GM23338 (cell line): ENCODE measurements at places on chromosomes 12 and 14.

DNA sequence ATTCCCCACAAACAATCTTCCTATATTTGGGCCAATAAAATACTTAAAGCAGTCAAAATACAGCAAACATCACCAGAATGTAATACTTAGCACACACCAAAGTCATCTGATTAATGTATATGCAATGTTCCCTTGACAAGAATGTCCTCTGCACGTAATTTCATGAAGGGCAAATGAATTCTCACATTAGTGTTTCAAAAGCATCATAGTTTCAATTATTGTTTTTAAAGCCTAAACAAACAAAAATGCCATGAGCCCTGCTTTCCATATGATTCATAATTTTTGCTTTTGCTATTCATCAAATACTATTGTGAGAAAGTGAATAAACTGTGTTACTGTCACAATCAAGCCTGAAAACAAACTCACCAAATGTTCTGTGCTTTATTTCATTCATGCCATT, 156.0 kb downstream of the EPS8 start:
- no peak for DNase-seq

GRCh38 chr14:99029145-99029915, 242.7 kb downstream of the BCL11B start:
- DNase-seq: no peak

DNA sequence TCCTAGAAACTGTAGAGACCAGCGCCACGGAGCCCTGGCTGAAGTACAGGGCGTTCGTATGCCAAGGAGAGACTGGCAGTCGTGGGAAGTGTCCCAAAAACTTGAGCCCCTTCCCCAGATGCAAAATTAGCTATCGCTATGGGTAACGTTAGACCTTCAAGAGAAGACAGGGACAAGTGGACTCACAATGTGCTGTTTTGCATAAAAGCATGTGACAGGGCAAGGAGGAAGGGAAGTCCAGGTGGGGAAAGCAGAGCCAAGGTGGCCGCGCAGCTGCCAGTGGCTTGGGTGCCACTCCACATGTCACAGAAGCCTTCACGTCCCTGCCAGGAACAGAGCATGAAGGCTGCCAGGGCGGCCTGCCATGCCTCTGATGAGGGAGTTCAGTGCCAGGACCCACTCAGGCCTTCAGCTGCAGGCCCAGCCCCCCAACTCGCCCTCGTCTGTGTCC, 61.2 kb upstream of the DYNC1H1 start:
- no peak for DNase-seq

DNA sequence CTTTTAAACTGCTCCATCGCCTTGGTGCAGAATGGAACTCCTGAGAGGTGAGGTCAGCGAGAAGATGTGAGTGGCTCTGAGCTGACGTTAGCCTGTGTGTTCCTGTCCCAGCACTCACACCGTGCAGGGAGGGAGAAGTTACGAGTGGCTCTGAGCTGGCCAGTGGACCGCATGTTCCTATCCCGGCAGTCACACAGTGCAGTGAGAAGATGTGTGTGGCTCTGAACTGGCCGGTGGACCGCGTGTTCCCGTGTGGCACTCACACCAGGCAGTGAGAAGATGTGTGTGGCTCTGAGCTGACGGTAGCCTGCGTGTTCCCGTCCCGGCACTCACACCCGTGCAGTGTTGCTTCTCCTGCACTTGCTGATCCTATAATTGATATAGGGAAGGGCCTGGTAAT, 59.9 kb downstream of the VCPKMT start:
- no peak for DNase-seq

- DNase-seq: peak; percentile 74
Observed at GRCh38 chr12:53677016-53677799, 1.3 kb upstream of the ATP5MC2 start.

GRCh38 chr12:96070670-96071279, 35.4 kb upstream of the LTA4H start:
- DNase-seq: peak; percentile 69

DNA sequence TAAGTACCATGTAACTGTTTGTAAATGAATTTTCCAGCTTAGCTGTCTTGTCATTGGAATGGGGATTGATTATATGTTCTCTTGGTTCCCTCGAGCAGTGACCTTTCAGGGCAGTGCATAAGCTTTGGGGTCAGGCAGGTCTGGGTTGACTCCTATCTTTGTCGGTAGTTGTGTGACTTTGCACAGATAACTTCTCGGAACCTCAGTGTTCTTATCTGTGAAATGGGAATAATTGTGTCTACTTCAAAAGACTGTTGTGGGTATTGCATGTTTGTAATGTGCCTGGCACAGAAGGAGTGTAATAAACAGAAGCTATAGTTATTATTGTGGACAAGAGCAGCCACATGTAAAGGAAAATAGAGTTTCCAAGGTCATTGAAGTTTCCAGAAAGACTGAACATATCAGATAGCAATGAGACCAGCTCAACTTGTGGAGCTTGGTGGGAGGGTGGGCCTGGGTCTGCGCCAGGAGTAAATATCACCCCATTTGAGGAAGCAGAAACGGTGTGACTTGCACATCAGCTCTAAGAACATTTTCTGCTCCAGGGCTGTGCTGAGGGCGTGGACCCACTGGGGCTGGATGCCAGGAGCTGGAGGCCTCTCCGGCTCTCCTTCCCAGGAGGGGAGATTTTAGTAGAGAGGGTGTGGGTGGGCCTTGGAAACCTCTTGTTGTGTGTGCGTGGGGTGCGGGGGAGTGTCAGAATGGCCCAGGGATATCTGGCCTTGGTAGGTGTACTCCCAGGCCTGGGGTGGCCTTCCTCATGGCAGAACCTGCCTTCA, 19.7 kb downstream of the FOS start:
- no peak for DNase-seq

- DNase-seq: no peak
Observed at GRCh38 chr12:92360543-92360942, 214.9 kb upstream of the BTG1 start.

GRCh38 chr14:46550836-46551235, 100.7 kb downstream of the RPL10L start:
- DNase-seq: no peak

DNA sequence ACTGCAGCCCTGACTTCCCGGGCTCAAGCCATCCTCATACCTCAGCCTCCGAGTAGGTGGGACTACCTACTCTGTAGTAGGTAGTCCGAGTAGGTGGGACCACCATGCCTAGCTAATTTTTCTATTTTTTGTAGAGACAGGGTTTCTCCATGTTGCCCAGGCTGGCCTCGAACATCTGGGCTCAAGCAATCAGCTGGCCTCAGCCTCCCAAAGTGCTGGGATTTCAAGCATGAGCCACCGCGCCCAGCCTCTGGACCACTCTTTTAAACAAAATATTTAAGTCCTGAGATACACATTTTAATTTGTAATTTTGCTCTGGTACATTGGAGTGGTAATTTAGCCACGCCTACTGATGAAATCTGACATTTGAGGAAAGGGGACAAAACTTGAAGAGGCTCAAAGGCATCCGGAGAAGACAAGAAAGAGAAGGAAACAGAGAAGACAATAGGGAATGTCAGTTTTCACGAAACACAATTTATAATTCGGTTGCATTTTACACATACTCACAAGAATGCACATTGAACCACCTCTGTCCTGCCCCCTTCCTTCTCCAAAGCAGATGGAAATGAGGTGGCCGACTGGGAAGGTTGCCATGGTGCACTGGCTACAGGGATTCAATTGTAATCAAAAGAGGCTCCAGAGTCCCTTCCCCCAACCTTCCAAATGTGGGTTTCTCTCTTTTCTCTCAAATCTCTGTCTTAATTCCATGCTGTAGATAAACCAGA, 9.7 kb upstream of the TUBA1A start:
- peak; percentile 63 for DNase-seq

DNA sequence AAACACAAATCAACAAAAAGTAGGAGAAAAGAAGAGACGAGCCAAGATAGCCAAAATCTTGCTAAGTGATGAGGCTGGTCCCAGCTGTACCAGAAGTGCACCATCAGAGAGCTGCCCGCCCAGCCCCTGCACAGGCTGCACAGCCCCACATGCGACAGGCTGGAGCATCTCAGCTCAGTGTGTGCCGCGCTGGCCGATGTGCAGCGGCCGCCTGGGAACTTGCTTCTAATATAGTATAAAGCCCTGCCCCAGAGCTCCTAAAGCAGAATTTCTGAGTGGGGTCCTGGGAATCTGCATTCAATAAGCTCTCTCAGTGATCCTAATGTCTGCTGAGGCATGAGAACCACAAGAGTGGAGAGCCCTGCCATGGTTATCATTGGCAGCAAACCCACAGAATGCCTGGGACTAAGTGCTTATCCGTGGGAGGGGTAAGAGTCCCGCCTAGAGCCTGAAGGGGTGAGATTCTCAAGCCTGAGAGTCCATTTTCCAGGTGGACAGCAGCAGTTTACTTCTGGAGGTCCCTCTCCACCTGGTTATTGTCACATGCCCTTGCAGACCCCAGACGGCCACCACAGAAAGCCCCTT, 171.6 kb downstream of the DPF3 start:
- DNase-seq: no peak

DNA sequence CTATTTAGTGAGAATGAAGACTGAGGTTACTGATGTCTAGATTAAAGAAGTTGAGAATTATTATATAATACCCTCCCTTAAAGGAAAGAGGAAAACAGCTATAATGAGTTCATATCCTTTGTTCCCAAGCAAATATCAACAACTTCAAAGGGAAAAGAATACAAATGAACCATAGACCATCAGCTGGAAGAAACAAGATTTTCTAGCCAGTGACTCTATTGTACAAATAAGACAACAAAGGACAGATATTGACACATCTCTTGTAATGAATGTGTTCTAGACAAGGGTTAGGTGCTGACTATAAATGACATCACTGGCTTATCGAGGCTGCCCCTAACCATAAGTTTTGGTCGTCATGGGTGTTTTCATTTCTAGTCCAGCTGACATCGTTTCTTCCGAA, 48.2 kb downstream of the SLC38A4 start:
- DNase-seq: no peak

GRCh38 chr12:62813031-62813829, 121.7 kb downstream of the PPM1H start:
- DNase-seq: peak; percentile 89

DNA sequence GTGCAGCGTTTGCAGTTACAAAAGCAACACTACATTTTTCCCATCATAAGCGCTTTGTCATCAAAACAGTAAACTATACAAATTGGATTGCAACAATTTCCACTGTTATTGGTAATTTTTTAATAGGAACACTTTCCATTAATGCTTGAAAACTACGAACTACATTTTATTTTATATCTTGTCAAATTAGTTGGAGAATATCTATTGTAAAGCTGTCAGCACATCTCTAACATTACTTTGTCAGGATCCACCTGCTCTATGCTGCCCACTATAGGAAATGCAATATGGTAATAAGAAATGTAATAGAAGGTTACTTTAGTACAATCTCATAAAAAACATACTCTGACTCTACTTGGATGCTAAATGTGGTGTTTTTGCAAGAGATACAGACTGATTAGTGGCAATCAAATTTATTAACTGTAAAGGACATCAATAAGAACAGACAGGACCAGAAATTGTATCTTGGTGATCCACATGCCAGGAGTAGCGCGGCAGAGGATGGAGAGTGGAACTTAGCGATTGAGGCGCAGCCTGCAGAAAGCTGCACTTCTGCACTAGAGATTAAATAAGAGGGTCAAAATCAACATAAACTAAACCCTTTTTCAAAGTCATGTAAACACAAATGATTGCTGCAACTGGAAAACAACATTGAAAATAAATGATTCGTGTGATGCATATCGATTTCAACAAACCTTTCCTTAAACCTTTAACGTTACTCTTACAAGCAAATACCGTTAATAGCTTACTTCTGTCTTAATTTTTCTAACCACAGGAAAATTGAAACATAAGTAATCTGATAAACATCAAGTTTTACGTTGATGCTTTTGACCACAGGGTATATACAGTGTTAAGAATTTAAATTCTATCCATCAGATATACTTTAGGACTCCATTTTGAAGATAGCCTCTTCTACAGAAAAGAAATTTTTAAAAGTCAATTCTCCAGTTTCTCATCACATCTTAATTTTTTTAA, 3.6 kb upstream of the ARID2 start:
- DNase-seq: peak; percentile 35

- peak; percentile 86 for DNase-seq
Observed at GRCh38 chr12:96516472-96517430, 27.4 kb downstream of the CFAP54 start.

DNA sequence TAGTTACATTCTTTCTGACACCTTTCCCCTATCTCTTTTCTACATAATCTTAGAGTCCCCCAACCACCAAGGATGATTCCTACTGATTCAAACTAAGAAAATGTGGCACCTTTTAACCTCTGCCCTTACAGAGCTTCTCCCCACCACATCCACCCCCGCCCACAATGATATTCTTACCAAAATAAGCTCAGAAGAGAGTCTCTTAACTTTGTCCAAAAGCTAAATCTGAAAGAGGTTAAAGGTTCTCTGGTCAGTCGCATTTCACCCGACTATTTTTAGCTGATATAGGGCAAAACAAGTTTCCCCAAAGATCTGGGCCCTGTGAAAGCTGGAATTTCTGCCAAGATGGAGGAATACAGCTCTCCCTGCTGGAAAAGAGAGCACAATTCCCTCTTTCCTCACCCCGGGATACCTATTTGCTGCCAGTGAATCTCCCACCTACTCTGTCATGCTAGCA, 128.6 kb downstream of the ZFP36L1 start:
- no peak for DNase-seq

- DNase-seq: no peak
Observed at GRCh38 chr14:24330973-24331674, 3.7 kb downstream of the ADCY4 start.

DNA sequence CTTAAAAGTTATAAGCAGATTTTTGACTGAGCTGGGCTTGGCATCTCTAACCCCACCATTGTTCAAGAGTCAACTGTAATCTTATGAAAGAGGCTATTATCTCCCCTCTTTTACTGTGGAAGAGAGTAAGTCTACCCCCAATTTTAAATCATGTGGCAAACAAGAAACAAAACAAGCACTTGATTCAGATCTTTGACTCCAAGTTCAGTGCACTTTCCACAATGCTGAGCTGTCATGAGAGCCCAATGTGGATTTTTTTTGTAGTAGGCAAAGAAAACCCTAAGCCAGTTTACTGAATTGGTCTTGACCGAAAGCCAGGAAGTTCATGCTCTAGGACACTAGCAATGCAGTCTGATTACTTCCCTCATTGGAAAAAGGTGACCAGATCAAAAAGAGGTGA, 306.2 kb downstream of the GALC start:
- DNase-seq: no peak

DNA sequence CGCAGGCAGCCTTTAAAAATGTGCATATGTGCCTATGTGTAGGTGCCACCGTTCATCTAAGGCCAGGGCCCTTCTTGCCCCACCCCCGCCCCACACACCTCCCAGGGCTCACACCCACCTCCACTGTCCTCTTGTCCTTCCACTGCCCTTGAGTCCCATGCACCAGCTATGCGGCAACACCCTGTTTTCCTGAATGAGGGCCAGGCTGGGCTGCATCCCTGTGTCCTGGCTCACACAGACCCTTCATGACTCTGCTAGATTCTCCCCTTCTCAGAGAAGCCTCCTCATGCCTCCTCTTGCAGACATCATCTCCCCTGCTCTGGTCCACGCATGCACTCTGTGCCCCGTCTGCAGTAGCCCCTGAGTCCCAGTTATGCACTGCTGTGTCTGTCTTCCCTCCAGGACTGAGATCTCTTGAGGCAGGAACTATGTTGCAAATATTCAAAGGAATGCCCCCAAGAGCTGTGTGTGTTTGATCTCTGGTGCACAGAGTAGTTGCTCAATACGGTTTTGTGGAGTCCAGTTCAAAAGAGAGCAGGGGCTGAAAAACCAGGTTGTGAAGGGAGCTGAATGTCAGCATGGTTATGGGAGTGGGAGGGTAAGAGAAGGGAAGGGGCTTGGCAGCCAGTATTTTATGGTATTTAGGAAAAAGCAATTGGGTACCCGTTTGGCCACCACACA, 47.3 kb upstream of the ESRRB start:
- DNase-seq: no peak

GRCh38 chr12:41512497-41512896, 324.4 kb downstream of the PDZRN4 start:
- no peak for DNase-seq
